Pulmonary artery endothelial cell (primary cell): ENCODE measurements at places on chromosomes 4 and X. TPM values are rescaled to one million over a fixed set of nuclear protein-coding genes. Genes with fewer than 3 reads are reported as not detected.

- DNase-seq: no peak
Measured at GRCh38 chrX:121165930-121166359, 118.5 kb downstream of the GLUD2 start.

Gene MAGEB1
- total RNA-seq: not detected in 2 replicates

DNA sequence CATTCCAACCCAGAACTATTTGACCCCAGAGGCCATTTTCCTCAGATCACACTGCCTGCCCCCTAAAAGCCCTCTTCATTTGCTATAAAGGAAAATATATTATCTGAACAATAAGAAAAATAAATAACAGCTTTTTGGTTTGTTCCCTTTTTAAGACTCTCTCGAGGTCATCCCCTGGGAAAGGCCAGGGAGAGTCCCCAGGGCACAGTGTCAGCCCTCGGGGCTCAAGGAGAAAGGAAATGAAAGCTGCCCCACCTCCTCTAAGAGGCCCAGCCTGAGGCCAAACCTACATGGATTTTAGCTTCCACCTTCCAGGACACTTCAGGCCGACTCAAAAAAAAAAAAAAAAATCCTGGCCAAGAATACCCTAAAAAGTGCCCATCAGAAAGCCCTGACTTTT lies 97.6 kb downstream of the SH3KBP1 start:
- DNase-seq: no peak

DNA sequence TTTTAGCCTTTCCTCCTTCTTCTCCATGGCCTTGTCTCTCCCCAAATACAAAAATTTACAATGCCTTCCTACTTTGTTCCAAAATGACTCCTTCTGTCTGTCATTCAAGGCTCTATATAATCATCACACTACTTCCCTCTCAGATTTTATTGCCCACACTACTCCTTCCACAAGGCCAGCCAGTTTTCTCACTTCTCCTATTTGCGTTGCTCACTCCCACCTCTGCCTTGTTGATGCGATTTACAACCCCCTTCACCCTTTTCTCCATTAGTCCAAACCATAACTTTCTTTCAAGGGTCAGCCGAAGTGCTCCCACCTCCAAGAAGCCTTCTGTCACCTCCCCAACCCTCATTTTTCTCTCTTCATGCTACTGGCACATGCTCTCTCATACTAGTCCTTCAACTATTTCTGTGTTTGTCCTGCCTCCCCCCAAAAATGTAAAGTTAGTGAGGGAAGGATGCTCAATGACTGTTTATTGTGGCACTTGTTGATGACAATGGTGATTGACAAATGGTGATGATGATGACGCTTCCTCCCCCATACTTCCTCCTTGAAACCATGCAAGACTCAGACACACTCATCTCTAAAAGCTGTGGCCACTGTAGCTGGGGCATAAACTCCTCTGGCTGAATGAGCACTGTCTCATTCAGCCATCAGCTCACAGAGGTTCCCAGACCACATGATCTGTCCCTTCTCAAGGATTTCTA lies 2.7 kb upstream of the XKRX start:
- no peak for DNase-seq

- no peak for DNase-seq
Measured at GRCh38 chrX:151004085-151004484, 20.9 kb downstream of the HMGB3 start.

Gene CLDN34
- total RNA-seq: 0.07 and 0.26 TPM in 2 replicates
